ENCODE measurements at places on chromosomes 7 and 10.

GRCh38 chr10:100895346-100895745 lies 17.4 kb upstream of the SLF2 start:
- no peak for DNase-seq

GRCh38 chr7:39616138-39616537 lies 7.2 kb upstream of the RALA start:
- DNase-seq = no peak

DNA sequence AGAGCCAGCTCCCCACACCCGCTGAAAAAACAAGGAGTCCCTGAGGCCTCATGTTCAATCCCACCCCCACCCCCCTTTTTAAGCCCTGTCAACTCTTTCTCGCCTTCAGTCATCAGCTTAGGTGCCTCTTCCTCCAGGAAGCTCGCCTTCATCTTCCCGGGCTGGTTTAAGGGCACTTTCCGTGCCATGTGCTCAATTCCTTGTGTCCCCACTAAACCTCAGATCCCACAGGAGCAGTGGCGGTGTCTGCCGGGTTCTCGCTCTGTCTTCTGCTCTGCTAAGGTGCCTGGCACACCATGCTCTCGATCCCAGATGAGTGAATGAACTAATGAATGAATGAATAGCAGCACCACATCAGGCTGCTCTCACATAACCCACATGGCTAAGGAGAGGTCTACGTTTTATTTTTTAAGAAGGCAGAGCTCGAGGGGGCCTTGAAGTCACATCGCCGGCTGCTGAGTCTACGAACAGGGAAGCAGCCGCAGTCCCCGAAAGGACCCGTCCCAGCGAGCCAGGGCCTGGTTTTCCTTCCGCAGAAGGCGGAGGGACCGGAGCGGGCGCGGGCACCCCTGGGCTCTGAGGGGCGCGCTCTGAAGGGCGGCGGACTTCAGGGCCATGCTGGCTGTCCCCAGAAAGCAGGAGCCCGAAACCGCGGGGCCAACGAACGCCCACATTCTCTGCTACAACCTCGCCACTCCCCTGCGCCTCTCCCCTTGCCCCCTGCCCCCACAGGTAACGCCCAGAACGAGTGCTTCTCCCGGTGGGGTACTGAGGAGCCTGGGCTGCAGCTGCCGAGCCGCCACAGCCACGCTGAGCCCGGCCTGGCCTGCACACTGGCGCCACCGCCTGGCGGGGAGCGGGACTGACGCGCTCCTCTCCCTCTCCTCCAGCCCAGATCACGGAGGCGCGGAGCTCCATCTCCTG lies 73.4 kb upstream of the KCNMA1 start:
- DNase-seq = no peak

GRCh38 chr10:131746785-131747184 lies 154.0 kb upstream of the PPP2R2D start:
- DNase-seq = no peak

GRCh38 chr7:156499247-156499881 lies 141.2 kb upstream of the RNF32 start:
- no peak for DNase-seq

DNA sequence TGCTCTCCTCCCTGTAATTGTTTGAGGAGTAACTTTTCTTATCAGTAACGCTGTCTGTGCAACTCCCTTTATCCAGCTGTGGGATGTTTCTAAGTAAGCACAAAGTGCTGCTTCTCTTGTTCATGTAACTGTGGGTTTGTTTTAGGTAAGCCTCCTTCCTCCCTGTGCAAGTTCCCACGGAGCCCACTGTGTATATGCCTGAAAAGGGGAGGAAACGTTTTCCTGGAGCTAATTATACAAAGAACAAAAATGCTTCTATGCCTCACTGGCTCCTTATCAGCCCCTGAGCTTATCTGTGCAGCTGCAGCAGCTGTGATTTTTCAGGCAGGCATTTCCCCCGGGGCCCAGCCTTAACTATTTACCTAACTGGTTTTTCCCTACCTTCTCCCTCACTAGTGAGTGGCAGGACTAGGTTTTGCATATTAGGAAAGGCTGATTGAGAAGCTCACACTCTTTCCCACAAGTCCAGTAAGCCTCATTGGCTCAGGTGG lies 593.4 kb upstream of the GHITM start:
- DNase-seq = no peak

DNA sequence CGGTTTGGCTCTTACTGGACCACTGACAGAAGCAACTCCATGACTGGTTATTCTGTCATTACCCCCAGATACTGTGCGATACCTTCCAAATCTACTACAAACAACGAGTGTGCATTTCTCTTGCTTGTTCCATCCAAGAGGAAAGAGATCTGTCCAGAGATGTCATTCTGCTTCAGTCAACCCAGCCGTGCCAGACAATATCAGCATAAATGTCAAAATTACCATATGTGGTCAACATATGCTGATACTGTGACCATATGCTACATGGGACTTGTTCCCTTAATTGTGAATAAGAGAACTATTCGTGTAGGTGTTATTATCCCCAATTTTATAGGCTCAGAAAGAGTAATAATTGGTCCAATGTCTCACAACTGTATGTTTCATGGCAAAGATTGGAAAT lies 143.2 kb upstream of the PRSS1 start:
- no peak for DNase-seq

- DNase-seq = no peak
Observed at GRCh38 chr7:82729172-82730030, 285.8 kb upstream of the CACNA2D1 start.

GRCh38 chr10:133442191-133442966 lies 11.4 kb upstream of the SCART1 start:
- DNase-seq = no peak

GRCh38 chr7:158536871-158537515 lies 50.6 kb downstream of the PTPRN2 start:
- DNase-seq = no peak

DNA sequence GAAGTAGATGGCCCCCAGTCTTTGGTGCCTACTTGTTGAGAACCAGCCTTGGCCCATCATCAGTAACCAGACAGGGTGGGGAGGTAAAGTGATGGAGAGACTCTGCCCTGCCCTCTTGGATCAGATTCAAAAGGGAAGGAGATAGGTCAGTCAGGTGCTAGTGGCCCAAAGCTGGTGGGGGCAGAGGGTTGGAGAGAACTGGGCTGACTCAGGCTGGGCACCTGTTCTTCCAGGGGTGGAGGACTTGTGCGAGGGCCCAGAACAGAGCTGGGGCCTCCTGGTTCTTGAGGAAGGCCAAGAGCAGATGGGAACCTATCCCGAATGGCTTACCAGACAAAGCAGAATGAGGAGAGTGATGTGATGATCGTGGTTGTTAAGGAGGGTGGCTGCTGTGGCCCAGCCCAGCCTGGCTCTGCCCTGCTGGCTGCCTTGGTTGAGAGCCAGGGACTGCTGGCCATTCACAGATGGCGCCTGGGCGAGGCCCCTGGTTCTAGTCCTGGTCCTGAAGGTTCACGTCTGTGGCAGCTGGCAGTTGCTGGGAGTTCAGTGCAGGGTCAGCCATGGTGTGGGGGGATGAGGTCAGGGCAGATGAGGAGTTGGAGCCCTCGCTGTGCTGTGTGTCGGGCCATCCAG lies 36.6 kb downstream of the PALD1 start:
- no peak for DNase-seq

- DNase-seq = no peak
Observed at GRCh38 chr10:16727666-16728065, 89.6 kb downstream of the RSU1 start.

GRCh38 chr10:123151737-123152135 lies 2.5 kb upstream of the BUB3 start:
- DNase-seq = no peak

DNA sequence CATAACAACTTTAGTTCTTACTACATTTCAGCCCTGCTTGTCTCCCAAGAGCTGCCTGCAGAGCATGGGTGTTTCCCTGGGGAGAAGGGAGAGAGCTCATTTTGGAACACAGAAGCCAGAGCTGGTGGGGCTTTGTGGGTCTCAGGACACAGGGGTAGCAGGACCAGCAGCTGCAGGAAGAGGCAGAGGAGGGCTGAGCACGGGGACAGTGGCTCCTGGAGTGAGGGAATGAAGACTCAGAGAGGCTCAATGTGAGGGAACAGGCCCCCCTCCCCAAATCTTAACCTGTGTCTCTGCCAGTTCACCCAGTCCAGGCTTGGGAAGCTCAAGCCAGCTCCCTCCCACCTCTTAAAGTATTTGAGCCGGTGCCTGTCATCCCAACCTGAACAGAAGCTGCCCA lies 50.0 kb downstream of the CHST3 start:
- peak; percentile 82 for DNase-seq

- no peak for DNase-seq
Observed at GRCh38 chr10:57694956-57695608, 572.6 kb downstream of the IPMK start.

- DNase-seq = no peak
Observed at GRCh38 chr10:97711640-97712572, 1.6 kb upstream of the MARVELD1 start.

DNA sequence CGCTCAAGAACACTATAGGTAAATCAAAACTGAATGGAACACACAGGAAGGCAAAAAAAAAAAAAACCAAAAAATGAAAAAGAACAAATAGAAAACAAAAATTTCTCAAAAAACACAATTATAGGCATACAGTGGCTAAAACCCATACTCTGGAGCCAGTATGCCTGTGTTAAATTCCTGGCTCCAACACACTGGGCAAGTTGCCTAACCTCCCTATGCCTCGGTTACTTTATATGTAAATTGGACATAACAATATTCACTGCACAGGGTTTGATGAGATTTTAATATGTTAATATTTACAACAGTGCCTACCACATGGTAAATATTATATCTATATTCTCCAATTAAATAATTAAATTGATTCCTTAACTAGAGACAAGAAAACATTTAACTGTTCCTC lies 217.1 kb downstream of the HTR7 start:
- no peak for DNase-seq

DNA sequence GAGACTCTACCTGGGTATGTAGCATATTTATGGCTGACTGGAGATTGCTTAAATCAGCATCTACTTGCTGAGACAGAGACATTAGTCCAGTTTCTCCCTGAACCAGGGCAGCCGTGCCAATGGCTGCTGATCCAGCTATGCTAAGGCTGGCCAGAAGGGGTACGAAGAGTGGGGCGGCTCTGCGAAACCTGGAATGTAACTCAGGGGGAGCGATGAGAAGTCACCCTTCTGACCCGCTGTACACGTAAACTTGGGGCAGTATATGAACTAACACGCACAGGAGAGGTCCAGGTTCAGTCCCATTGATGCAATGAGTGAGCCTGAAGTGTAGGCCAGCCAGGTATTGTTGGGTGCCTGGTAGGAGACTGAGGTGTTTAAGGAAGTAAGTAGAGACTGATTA lies 73.7 kb downstream of the PRR15 start:
- DNase-seq = no peak

DNA sequence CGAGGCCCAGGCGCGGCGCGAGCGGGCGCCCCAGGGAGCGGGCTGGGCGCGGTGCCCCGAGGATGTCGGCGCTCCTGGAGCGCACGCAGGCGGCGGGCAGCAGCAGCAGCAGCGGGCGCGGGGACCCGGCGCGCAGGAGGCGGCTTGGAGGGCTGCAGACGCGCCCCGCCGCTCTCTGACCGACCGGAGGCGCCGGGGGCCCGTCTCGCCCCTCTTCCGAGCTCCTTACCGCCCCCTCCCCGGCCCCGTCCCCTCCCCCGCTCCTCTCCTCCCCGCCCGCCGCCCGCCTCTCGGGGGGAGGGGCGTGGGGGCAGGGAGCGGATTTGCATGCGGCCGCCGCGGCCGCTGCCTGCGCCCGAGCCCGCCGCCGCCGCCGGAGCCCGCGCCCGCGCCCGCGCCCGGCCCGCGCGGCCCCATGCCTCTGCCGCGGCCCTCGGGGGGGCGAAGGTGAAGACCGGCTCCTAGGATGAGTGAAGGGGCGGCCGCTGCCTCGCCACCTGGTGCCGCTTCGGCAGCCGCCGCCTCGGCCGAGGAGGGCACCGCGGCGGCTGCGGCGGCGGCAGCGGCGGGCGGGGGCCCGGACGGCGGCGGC lies at the start of gene NRG3:
Gene NRG3, plus strand, starts transcription at position 320 of the 592 bp plus-strand sequence.
- DNase-seq = no peak

DNA sequence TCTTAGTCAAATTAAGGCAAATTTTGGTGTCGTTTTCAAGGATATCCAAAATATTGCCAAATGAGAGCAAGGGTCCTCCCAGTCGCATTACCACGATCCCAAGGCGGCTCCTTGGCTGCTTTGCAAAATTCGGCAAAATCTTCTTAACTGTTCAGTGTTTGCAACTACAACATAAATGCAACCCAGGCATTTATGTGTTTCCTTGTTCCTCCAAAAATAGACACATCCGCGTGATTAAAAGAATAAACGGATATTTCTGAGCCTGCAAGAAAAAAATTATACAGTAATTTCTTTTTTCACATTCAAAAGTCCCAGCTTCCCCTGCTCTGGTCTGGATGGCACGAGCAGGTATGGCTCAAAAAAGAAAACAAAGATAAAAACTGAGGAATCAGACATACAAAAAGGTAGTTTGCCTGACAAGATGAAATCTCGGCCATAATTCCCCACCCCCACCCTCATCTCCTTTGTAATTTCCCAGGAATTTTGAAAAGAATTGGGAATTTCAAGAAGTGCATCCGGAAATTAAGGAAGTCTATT lies 6.0 kb downstream of the SKIDA1 start:
- DNase-seq = no peak

- no peak for DNase-seq
Observed at GRCh38 chr10:7487528-7487927, 76.7 kb upstream of the SFMBT2 start.

- no peak for DNase-seq
Observed at GRCh38 chr7:106371629-106372028, 86.8 kb upstream of the NAMPT start.

- DNase-seq = no peak
Observed at GRCh38 chr7:100449190-100449795, 13.0 kb upstream of the PPP1R35 start.

- no peak for DNase-seq
Observed at GRCh38 chr7:387132-388022, 97.4 kb downstream of the FOXL3 start.

- no peak for DNase-seq
Observed at GRCh38 chr7:41928781-41929180, 225.9 kb upstream of the INHBA start.

GRCh38 chr7:6170571-6171531 lies 101.6 kb downstream of the CYTH3 start:
- no peak for DNase-seq
